ENCODE measurements at places on chromosomes 6 and 20.

DNA sequence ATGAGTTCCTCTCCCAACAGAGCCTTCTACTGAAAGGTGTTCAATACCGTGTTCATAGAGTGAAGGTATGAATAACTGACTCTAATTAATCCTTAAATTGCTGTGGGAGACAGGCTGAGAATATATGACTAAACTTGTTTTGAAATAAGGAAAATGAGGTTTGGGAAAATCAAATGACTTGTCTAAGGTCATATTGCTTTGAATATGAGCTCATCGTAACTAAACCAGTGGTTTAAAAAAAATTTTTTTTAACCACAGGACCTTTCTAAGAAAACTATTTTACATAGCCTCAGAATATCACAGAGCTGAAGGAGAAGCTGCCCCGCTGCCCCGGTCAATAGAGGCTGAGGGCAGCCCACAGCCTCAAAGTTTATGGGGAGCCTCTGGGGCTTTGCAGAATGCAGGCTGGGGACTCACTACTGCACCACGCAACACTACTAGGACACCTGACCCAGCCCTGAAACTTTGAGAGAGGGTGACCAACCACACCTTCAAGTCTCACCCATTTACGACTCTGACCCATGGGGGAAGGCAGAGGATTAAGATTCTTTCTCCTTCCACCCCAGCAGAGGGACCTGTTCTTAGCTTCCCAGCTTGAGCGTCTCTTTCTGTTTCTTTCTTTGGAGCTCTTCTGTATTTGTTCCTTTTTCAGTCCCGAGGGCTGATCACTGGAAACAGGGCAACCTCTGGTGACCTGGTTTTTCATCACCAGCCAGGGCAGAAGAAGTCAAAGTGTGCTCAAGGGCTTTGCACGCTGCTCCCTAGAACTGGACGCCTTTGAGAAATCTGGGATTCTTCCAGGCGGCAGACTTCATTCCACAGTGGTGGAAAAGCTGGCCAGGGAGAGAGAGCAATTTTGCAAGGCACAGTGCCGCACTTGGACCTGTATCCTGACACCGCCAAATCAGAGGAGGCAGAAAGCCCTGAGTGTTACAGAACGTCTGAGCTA lies 220.2 kb downstream of the ATXN1 start:
- no peak for DNase-seq

- no peak for DNase-seq
Measured at GRCh38 chr6:125587666-125588632, 161.5 kb upstream of the HEY2 start.

GRCh38 chr20:24109537-24109936 lies 121.0 kb upstream of the GGTLC1 start:
- no peak for DNase-seq

- no peak for DNase-seq
Measured at GRCh38 chr6:44086931-44087574, 40.2 kb downstream of the MRPL14 start.

- no peak for DNase-seq
Measured at GRCh38 chr20:15913391-15914025, 659.7 kb downstream of the KIF16B start.

DNA sequence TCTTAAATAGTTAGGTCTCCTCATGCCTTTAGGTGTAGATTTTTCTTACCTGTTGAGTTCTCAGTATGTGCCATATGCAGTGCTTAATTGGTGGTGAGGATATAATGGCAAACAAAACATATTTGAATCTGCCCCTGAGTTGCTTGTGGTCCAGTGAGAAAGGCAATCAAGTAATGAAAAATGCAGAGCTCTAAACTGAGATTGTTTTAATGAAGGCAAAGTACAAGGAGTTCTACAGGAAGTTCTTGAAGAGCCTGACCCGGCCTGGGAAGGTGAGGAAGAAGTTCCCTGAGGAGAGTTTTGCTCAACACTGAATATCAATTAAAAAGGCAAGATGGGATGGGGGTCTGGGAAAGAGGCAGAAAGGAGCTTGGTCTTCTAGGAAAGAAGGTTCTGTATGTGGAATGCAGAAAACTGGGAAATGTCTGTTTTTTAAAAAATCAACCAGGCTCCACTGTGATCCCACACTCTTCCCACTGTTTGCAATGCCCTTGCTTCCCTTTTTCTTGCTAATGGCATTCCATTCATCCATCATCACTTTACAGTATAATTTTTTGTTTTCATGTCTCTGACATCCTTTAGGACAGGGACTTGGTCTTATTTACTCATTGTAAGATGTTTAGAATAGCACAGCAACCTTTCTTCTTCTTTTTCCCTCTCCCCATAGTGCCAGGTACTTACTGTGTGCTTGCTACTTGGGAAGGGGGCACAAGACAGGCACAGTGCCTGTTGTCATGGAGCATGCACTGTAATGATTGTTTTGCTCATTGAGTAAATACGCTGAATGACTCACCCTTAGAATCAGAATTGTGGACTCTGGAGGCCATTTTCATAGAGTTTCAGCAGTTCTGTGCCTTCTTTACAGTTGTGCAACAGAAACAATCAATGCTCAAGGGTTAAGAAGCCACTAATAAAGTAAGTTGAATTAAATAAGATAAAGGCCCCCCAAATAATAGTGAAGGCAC lies 64.3 kb downstream of the ANKS1A start:
- no peak for DNase-seq

- DNase-seq, result no peak
Measured at GRCh38 chr6:111474106-111474505, 8.9 kb downstream of the REV3L start.

GRCh38 chr6:168272415-168273325 lies 46.9 kb downstream of the DACT2 start:
- no peak for DNase-seq

GRCh38 chr20:49157146-49157545 lies 31.0 kb downstream of the STAU1 start:
- DNase-seq, result no peak

- DNase-seq, result no peak
Measured at GRCh38 chr20:10303852-10304251, 85.2 kb downstream of the SNAP25 start.

- no peak for DNase-seq
Measured at GRCh38 chr6:102761872-102762271, 1368.4 kb downstream of the GRIK2 start.

DNA sequence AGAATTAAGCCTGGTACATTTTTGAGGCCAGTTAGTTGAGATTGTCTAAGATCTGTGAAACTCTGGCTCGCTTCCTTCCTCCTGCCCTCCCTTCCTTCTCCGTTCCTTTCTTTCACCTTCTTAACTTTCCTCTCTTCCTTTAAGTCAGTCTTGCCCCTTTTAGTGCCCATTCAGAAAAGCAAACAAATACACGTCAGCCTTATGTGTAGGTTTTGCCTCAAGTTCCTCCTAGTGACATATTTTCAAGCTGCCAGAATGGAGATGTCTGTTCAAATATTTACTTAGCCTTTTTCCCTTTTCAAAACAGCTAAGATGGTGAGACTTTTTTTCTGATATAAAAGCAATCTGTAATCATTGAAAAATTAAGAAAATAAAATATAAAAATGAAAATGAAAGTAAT lies 178.4 kb downstream of the FARS2 start:
- DNase-seq, result no peak

DNA sequence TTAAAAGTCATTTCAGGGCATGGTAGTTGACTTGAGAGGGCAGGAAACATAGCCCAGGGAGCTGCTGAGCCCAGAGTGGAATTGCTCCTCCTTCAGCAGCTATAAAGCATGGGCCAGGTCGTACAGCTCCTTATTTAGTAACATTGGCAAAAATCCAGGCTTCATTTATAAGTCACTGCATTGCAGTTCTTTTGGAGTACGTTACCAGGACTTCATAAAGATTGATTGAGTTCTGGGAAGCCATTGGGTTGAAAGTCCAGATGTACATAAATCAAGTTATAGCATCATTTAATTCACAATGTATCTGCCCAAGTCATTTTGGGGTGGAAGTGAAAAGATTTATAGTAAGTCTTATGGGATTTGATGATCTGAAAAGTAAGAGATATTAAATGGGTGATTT lies 53.0 kb upstream of the ANKEF1 start:
- DNase-seq, result no peak

- DNase-seq, result no peak
Measured at GRCh38 chr6:100691972-100692371, 189.2 kb downstream of the ASCC3 start.

- DNase-seq, result no peak
Measured at GRCh38 chr6:113104951-113105350, 752.2 kb upstream of the MARCKS start.

DNA sequence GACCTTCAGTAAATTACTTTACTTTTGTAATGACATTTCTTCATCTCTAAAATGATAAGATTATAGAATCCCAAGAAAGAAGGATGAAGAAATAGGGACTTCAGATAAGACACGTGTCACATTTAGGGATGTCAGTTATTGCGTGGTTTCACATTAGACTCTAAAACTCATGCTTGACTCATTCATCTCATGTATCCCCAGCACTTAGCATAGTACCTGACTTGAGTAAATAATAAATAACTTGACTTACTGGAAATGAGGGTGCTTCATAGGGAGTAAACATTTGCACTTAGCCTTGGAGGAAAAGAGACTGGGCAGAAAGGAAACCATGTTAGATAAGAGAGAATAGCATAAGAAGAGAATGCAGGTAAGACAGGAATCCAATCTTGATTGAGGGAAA lies 37.2 kb downstream of the VTA1 start:
- no peak for DNase-seq

- no peak for DNase-seq
Measured at GRCh38 chr6:129749749-129750120, 39.8 kb upstream of the ARHGAP18 start.

DNA sequence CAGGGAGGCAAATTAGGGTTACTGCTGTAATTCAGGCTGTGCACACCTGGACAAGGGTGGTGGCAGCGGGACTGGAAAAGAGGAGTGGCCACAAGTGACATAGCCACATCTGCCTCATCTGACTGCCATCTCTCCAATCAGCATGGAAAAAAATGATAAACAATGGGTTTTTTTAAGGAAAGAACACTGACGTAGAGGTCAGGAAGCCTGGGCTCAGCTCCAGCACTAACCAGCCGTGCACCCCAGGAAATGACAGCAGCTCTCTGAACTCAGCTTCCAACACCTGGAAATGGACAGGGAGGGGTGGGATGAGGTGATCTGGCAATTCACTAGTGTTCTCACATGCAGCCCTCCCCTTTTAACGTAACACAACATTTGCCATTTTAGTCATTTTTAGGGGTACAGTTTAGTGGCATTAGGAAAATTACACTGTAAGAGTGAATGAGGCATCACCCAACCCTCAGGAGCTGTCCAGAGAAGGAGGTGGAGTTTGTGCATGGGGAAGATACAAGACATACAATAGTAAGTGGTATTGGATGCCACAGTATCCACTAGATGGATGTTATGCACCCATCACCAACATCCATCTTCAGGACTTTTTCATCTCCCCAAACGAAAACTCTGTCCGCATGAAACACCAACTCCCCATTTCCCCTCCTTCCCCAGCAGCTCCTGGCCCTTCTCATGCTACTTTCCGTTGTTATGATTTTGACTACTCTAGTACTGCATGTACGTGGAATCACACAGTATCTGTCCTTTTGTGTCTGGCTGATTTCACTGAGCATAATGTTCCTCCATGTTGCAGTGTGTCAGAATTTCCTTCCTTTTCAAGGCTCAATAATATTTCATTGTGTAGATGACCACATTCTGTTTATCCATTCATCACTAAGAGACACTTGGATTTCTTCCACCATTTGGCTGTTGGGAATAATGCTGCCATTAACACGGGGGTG lies 215.5 kb upstream of the ECI2 start:
- no peak for DNase-seq

- no peak for DNase-seq
Measured at GRCh38 chr6:142241061-142241460, 60.7 kb upstream of the ADGRG6 start.

DNA sequence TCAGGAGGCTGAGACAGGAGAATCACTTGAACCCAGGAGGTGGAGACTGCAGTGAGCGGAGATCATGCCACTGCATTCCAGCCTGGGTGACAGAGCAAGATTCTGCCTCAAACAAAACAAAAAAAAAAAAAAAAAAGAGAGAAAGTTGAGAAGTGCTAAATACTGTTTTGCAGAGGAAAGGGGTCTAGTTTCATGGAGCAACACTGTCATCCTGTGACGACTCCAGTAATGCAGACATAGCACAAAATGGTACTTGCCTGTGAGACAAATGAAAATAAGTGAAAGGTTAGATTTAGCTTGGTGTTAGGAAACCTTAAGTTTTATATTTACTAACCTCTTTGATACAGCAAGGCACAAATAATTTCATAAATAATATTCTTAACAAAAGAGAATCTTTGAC lies 29.7 kb downstream of the CEP162 start:
- DNase-seq, result no peak

DNA sequence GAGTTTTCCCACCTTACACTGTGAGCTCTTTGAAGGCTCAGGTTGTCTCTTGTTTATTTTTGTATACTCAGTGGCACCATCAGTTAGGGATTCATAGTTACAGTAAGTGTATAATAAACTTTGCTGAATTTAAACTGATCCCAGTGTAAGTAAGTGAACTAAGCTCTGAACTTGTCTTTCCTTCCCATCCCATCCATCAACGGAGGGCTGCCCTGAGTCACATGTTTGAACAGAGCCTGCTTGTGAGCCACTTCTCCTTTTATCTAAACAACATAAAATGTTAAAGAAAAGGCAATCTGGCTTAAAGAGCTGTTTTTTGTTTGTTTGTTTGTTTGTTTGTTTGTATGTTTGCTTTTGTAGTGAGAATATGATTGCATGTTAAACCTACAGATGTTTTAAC lies 185.7 kb upstream of the MARCKS start:
- no peak for DNase-seq

- DNase-seq, result no peak
Measured at GRCh38 chr6:47262231-47262630, 47.5 kb downstream of the TNFRSF21 start.

DNA sequence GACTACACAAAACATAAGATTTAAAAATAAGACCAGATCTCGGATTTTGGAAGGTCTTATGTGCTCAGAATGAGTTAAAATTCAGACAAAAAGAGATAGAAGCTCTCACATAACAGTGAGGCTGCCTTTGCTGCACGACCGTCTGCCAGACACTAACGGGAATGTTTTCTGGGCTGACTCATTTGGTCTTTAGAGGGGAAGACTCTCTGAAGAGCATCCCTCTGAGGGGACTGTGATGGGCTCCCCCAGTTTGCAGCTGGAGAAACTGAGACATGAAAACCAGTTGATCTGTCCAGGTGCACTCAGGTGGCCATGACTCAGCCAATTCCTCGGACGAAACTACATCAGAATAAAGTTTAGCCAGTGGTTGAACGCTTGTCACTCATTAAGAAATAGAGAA lies 153.9 kb downstream of the RNASET2 start:
- DNase-seq, result no peak

- no peak for DNase-seq
Measured at GRCh38 chr6:130622142-130622541, 205.1 kb upstream of the SMLR1 start.

- no peak for DNase-seq
Measured at GRCh38 chr6:119879731-119880130, 530.2 kb upstream of the MAN1A1 start.

GRCh38 chr6:41021832-41022231 lies 17.2 kb downstream of the UNC5CL start:
- DNase-seq, result no peak

DNA sequence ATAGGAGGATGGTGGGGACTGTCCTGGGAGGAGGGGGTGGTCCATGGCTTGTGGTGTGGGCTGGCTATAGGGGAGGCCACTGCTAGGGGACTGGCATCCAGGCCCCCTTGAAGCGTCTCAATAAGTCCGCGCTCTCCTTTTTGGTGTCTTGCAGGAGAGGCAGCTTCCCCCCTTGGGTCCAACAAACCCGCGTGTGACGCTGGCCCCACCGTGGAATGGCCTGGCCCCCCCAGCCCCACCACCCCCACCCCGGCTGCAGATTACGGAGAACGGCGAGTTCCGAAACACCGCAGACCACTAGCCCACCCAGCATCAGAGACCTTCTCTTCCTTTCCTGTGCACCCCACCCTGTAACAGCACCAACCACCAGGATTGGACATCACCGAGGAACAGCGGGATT lies 2.8 kb upstream of the ZBTB9 start:
- no peak for DNase-seq

All from stimulated activated CD8-positive, alpha-beta memory T cell treated with anti-CD3 and anti-CD28 coated beads, Interleukin-15, amount 100 ng/mL, for 24 hours (primary cell).